ENCODE measurements at places on chromosomes 2 and 18.
A peak's percentile ranks its signal among the peaks of the same experiment; 100 is the strongest.

- DNase-seq = no peak
Measured at GRCh38 chr2:148553332-148553887, 91.1 kb upstream of the EPC2 start.

- DNase-seq = peak; percentile 52
Measured at GRCh38 chr2:191152482-191153240, 1.9 kb upstream of the STAT4 start.

GRCh38 chr2:162282765-162283425 lies 35.6 kb downstream of the IFIH1 start:
- no peak for DNase-seq

DNA sequence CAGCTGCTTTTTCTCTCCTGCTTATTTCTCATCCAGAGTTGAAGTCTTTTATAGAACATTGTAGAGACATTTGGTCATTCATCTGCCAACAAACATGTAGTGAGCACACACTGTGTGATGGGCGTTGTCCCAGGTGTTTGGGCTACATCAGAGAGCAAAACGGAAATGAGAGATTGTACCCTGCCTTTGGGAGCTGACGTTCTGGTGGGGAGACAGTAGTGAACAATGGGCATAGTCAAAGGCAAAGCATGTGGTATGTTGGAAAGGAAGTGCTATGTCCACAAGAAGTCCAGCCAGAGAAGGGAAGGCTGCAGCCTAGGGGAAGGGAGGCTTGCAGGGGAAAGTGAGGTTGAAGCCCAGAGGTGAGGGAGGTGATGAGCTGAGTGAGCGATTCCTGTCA lies 78.1 kb downstream of the PIEZO2 start:
- DNase-seq = no peak

DNA sequence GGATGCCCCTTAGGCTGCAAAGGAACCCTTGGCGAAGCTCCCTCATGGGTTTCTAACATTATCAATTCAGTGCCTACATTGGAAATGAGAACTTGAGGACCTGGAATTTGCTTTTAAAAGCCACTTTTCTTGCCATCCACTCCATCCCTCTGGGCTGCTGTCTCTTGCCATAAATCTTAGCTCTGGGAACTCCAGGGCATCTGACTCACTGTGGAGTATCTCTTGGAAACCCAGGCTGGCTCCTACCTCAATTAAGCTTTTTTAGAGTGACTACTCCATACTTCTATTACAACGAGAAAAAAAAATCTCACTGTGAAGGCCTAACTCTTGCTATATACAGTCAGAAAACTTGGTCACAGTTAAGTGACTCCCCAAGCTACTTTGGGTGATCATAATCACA lies 227.2 kb upstream of the SETBP1 start:
- no peak for DNase-seq

GRCh38 chr2:220219371-220219770 lies 591.9 kb downstream of the SLC4A3 start:
- no peak for DNase-seq

- DNase-seq = peak; percentile 83
Measured at GRCh38 chr18:5646739-5647138, 102.9 kb upstream of the EPB41L3 start.

- peak; percentile 71 for DNase-seq
Measured at GRCh38 chr2:217166241-217166850, 306.5 kb upstream of the TNP1 start.

DNA sequence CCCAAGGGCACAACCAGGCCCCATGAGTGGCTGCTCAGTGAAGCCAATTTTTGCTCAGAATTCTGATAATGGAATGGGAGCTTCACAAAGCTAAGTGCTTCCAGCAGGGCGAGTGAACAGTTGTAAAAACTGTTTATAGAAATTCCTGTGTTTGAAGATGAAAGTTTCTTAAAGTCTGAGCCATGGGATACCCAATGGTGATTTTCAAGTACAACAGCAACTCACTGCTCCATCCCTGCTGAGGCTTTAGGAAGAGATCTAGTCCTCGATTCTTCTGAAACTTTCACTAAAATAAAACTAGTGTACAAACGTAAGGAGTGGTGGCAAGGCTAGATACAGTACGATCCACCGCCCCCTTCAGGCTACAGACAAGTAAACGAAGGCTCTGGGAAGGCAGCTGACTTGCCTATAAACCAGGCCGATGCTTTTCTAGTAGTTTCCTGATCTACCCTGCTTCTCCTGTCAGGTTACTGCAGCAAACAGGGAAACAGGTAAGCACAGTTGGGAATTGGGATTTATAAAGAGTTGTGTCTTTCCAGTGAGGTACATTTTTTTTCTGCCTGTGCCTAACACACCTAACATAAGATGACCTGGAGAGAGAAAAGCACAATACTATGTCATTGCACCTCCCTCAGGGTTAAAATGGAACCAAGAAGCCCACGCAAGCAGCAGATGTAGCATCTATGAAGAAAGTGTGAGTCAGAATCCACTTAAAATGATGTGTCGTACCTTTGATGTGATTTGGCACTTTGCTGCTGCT lies 108.7 kb downstream of the UXS1 start:
- peak; percentile 18 for DNase-seq

DNA sequence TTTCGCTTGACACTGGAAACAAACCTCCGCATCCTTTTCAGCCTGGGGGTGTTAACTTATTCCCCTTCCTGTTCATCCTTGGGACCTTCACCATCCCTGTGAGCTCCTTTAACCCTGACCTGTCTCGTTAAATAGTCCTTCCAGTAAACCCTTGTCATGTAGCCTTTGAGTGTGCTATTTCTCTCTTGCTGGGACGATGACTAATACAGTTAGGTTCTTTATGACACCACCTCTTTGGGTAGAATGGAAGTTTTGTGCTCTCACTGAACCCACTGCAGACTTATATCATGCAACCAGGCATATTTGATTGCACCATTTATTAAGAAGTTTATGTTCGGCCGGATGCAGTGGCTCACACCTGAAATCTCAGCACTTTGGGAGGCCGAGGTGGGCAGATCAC lies 40.5 kb upstream of the GAREM1 start:
- DNase-seq = no peak

GRCh38 chr18:76822506-76823160 lies at the start of gene ZNF236:
Gene ZNF236, plus strand, starts transcription at chr18:76822557. Its CDS starts 51 bp downstream, at chr18:76822608.
- peak; percentile 83 for DNase-seq
